Kidney (tissue), 22 donors: ENCODE measurements at places on chromosomes 3 and 15.

DNA sequence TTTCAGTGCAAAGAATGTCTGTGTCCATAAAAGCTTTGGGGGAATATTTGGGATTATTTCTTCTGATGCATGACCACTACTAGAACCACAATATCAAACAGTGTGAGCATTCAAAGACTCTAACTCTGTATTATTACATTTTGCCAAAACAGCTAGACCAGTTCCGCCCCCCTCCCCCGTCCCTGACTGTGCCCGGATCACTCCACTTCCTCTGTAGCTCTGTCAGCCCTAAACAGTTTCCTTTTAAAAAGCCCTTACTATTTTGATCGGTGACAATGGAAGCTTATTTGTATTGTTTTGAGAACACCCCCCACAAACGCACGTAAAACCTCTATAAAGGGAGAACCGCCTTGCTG lies 36.6 kb upstream of the EPHB3 start:
- peak; percentile 19 for DNase-seq

- DNase-seq: no peak
Observed at GRCh38 chr3:72892081-72892775, 4.4 kb downstream of the GXYLT2 start.

DNA sequence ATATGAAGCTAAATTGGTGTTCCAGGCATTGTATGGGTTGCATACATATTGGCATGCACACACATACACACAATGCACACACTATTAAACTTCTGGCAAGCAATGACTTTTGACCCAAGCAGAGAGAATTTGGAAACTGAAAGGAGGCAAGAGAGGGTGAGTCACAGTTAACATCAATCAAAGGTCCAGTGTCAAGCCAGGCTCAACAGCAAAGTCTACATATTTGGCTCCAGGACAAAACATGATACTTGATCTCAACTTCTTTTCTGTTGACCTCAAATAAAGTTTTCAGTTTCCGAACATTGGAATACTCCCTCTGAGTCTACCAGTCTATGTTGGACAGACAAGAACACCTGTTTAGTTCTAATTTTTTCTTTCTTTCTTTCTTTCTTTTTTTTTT lies 28.3 kb downstream of the IL12A start:
- no peak for DNase-seq

GRCh38 chr3:195441992-195442572 lies 738 bp downstream of the ACAP2 start:
- DNase-seq: peak; percentile 68

DNA sequence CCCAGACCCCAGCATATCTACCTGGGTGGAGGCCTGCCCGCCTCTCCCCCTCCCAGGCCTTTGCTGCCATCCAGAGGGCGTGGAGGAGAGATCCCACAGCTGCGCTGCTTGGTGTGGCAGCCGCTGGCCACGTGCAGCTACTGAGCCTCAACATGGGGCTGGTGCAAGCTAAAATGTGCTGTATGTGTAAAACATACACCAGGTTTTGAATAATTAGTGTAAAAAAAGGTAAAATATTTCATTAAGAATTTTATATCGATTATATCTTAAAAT lies 95.8 kb downstream of the SEC22A start:
- no peak for DNase-seq

GRCh38 chr15:66027268-66027805 lies 158.0 kb downstream of the RAB11A start:
- no peak for DNase-seq

DNA sequence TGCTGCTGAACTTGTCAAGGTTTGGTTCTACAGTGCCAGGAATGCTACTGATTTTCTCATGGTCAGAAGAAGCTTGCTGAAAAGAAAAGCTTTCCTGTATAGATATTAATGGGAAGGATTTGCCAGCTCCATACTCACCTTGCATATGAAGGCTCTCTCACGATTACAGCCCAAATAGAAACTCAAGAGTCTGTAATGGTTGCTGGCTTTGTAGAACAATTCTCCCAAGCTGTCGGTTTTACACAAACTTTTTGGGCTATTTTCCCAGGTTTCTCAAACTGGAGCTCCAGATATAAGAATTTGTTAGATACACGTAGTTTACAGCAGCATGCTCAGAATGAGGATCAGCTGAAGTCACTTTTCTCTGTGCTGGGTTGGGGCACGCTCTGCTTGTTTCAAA lies 30.1 kb upstream of the LRRC3B start:
- no peak for DNase-seq

DNA sequence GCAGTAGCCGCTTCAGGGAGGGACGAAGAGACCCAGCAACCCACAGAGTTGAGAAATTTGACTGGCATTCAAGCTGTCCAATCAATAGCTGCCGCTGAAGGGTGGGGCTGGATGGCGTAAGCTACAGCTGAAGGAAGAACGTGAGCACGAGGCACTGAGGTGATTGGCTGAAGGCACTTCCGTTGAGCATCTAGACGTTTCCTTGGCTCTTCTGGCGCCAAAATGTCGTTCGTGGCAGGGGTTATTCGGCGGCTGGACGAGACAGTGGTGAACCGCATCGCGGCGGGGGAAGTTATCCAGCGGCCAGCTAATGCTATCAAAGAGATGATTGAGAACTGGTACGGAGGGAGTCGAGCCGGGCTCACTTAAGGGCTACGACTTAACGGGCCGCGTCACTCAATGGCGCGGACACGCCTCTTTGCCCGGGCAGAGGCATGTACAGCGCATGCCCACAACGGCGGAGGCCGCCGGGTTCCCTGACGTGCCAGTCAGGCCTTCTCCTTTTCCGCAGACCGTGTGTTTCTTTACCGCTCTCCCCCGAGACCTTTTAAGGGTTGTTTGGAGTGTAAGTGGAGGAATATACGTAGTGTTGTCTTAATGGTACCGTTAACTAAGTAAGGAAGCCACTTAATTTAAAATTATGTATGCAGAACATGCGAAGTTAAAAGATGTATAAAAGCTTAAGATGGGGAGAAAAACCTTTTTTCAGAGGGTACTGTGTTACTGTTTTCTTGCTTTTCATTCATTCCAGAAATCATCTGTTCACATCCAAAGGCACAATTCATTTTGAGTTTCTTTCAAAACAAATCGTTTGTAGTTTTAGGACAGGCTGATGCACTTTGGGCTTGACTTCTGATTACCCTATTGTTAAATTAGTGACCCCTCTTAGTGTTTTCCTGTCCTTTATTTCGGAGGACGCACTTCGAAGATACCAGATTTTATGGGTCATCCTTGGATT lies at the start of gene MLH1:
MLH1 (plus strand) TSS at position 193 of the 958 bp plus-strand sequence; CDS start at position 223, 30 bp downstream.
- peak; percentile 100 for DNase-seq

- DNase-seq: no peak
Observed at GRCh38 chr15:40300367-40300766, 7.4 kb downstream of the PLCB2 start.

GRCh38 chr3:135135445-135135844 lies 340.4 kb downstream of the EPHB1 start:
- DNase-seq: no peak

DNA sequence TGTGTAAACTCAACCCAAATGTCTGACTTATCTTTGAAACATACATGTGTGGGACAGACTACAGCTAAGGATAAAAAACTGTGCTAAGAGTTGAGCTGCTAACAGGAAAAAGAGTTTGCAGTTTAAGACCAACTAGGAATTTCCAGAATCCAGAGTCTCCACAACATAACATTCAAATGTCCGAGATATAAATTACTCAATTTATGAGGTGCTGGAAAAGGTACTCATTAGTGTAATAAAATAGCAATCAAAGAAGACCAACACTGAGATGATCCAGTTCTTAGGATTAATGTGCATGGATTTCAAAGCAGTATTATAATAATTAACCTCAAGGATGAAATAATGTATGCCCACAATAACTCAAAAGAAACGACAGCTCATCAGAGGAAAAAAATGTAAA lies 426.5 kb upstream of the KCNMB2 start:
- DNase-seq: no peak

GRCh38 chr3:72176537-72177041 lies 391.6 kb upstream of the PROK2 start:
- DNase-seq: no peak

- DNase-seq: no peak
Observed at GRCh38 chr15:47516558-47516957, 200.7 kb upstream of the SEMA6D start.

DNA sequence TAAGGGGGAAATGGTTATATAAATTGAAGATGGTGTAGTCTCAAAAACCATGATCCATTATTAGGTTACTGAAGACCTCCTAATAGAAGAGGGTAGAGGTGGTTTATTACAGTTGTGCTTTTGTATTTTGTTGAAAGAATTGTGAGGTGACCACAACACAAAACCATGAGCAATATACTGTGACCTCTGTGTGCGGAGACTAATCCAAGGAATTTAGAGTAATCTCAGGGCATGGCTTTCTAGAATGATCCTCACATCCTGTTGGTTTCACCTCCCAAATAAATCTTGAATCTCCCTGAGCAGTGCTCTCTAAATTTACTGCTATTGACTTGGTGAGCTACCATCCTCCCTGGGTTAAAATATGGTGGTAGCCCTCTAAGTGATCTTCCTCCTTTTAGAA lies 52.3 kb downstream of the PTPRG start:
- no peak for DNase-seq

GRCh38 chr3:123872621-123873020 lies 11.5 kb downstream of the MYLK start:
- DNase-seq: peak; percentile 17

DNA sequence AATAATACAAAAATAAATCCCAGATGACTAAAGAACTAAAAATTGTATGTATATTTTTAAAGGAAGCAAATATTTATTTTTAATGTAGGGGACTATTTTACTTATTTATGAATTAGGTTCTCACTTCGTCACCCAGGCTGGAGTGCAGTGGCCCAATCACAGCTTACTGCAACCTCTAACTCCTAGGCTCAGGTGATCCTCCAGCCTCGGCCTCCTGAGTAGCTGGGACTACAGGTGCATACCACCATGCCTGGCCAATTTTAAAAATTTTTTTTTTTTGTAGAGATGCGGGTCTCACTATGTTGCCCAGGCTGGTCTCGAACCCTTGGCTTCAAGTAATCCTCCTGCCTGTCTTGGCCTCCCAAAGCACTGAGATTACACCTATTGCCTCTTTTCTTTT lies 42.6 kb downstream of the CMTM7 start:
- no peak for DNase-seq

DNA sequence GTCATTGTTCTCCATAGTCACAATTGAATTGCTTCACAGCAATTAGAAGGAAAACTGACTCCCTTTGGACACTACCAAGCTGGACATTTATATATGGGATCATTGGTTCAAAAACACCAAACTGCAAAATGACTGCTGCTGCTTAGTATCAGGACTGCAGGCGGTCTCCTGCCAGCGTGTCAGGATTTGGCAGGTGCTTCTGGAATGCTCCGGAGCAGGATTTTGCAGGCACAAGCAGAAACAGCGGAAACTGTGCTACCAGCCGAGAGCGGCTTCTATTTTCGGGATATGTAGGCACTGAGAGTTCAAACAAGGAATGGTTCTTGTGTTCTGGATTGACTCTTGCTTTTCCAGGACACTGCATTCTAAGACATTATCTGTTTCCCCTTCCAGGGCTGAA lies 95.5 kb downstream of the SSR3 start:
- DNase-seq: no peak

GRCh38 chr3:98766924-98767323 lies 3.8 kb downstream of the ST3GAL6 start:
- DNase-seq: no peak

- no peak for DNase-seq
Observed at GRCh38 chr3:125349556-125350165, 25.5 kb downstream of the ZNF148 start.

DNA sequence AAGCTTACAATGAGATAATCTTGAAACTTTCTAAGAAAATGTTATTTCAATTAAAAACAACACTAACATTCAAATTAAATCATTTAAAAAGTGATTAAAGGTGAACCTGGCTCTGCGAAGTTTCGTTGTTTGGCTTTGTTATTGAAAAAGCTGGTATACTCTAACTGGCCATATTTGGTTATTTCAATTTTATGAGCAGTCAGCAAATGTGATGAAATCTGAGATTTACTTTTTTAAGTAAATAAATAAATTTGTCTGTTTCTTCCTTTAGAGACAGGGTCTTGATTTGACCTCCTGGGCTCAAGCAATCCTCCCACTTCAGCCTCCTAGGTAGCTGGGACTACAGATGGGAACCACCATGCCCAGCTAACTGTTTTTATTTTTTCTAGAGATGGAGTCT lies 38.0 kb downstream of the CDV3 start:
- DNase-seq: no peak

DNA sequence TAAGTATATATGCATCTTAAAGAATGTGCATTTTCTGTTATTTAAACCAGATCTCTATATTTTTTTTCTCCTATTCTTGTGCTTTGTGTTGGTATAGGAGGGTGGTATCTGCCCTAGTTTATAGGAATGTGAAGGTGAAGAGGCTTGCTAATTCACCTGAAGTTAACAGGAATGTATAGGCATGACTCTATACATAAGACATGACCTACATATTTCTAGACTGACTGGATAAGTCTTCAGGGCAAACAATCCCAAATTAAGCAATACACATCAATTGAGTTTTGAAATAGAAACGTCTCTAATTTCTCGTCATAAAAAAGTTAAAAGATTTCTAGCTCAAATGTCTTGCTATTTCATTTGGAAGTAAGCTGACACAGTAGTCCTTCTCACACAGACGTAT lies 410.0 kb downstream of the DIPK2A start:
- no peak for DNase-seq

DNA sequence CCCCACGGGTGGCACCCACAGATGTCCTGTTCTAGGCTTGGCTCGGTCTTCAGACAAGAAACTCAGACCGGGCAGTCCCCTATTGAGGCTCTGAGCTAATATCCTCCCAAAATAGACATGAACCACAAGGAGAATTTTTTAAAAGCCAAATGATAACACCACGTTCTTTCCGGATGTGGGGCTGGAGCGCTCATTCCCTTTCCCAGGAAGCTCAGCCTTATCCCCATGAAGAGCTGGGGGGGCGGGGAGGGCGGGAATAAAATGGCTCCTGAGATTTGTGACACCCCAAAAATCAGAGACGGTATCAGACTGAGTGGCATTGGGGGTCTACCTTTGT lies 1.1 kb downstream of the SLC6A1 start:
- peak; percentile 7 for DNase-seq

DNA sequence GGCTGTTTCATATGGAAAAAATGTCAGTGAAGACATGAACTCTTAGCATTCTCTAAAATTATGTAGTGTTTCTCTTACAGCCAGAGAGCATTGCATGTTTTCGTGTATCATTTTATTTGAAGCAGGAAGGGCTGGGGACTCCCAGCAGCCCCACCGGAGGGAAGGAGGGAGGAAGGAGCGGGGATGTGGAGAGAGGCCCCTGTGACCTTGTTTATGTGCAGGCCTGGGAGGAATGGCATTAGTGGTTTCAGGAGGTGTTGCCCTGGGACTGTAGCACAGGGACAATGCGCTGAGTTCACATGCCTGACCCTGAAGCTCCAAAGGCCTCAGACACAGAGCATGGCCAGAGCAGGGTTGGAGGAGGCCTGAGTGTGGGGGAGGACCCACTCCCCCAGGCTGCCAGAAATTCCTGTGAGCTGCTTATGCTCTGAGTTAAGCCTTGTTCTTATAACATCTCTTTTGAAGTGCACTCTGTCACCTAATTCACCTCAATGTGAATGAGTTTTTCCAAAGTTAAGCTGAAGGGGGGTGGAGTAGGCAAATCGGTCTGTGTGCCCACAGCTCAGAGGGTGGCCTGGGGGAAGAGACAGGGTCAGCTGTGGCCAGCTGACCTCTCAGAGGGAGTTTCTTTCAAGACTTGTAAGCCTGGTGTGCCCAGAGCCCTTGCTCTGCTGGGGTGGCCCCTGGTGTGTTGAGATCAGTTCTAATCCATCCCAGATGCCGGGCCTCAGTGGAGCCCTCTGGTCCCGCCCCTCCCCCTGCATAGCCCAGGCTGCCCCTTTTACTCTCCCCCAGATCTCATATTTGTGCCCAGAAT lies 3.9 kb upstream of the RNU6-1 start:
- peak; percentile 92 for DNase-seq
